ENCODE measurements at places on chromosomes 11 and 22. TPM values are rescaled to one million over a fixed set of nuclear protein-coding genes. Genes with fewer than 3 reads are reported as not detected.

Gene CDC45
- 59.7 TPM for total RNA-seq

Gene OR6A2
- total RNA-seq, result not detected

GRCh38 chr22:44583061-44583760 lies 85.2 kb upstream of the RTL6 start:
- DNase-seq, result no peak

- no peak for DNase-seq
These were observed 129.9 kb downstream of the GUCY1A2 start for GRCh38 chr11:106888386-106888785.

Gene IL17REL
- total RNA-seq, result not detected

DNA sequence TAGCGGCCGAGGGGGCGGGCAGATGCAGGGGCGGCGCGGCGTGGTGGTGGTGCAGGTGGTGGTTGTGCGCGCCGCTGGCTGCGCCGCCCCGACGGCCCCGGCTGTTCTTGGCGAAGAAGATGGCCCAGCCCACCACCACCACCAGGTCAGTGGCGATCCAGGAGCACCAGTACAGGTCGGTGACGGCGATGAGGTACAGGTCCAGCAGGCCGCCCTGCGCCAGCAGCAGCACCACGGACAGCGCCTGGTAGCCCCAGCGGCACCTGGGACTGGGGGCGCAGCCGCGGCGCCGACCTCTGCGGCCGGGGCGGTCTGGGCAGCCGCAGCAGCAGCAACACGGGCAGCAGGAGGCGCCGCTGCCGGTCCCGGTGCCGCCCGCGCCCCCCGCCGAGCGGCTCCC lies 879 bp downstream of the TMEM121B start:
- no peak for DNase-seq

GRCh38 chr11:11577932-11578911 lies 43.6 kb downstream of the GALNT18 start:
- DNase-seq, result no peak
